ENCODE measurements at places on chromosomes 11 and 22.

GRCh38 chr22:50015451-50016307 lies 3.1 kb upstream of the IL17REL start:
- no peak for DNase-seq

GRCh38 chr11:9617940-9618339 lies 44.5 kb downstream of the WEE1 start:
- no peak for DNase-seq

DNA sequence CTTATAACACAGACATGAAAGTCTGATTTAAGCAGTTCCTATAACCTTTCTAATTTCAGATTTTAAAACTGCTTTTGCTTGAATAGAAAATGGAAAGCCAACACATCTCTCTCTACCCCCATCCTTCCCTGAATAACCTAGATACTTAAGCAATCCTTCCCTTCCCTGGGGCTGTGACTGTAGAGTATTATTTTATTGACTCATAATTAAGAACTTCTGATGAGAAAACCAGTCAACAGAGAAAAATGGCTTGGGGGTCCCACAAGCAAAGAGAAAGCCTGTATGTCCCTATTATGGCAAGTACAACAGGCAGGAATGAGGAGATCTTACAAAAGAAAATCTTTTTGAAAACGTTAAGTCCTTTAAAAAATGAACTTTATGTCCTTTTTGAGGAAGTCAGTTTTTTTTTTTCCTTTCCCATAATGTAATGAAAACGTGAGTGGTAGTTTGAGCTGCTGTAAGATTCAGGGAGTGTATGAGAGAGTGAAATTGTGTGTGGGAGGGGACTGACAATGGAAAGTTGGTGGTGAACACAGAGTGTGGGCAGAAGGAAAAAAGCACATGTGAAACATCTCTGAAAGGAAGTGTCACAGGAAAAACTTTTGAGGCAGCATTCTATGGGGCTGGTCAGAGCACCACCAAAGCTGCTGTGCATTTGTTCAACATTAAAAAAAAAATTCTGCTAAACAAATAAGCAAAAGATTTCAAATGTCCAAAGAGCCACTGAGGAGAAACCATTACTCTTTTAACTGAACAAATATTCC lies 154.6 kb downstream of the MAML2 start:
- no peak for DNase-seq

GRCh38 chr11:115390441-115390840 lies 113.8 kb downstream of the CADM1 start:
- no peak for DNase-seq

DNA sequence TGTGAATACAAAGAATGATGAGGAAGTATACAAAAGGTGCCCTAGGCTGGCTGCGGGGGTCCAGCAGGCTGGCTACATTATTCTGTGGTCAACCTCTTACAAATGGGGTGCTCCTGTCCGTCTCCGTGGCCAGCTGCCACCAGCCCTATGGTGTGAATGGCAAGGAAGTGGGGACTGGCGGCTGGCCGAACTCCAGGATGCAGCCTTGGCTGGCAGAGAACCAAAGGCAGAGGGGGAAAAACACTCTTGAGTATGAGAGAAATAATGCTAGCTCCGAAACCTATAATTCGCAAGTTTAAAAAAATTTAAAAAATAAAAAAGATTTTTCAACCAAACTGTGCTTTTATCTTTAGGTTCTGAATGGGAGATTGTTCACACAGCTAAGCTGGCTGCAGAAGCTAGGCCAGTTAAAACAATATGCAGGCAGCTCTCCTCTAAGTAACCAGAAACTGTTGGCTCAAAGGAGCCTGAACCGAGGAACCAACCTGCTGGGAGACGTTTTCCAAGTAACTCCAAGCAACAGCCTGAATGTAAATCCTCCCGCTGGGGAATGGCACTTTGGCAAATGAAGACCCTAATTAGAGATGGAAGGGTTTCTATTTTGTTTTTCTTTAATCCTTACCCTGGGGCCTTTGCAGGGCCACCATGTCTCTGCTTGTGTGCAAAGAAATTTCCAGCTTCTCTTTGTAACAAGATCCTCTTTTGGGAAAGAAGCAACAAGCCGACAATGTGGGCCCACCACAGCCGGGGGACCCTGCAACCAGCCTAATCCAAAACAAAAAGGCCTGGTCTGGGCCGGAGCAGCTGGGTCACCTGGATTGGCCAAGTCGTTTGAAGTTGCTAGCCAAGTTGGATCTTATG lies 50.2 kb downstream of the C22orf31 start:
- DNase-seq = no peak

All from A673 (cell line).